Peyer's patch (tissue), 4 donors: ENCODE measurements at places on chromosomes 16 and 17.

GRCh38 chr17:62656446-62656845 is 29.0 kb downstream of the MRC2 start:
- no peak for DNase-seq
- H3K36me3 ChIP-seq, result no peaks in the 10 kb centered on the region
- no peak overlapping the region for H3K27ac ChIP-seq
- no peaks in the 10 kb centered on the region for H3K27me3 ChIP-seq

DNA sequence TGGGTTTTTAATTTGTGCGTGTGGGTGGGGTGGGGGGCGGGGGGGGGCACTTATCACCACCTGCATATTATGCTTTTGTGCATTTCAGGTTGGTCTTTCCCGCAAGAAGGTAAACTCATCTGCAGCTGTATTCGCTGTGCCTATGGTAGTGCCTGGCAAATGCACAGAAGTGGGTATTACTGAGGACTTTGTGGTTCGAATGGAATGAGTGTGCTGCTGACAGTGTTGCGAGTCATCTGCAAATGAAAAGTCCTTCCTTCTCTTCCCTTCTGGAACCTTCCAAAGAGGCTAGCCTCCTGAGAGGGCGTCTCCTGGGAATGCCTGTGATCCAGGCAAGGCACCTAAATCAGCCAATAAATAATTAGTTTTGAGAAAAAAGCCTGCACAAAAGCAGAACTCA is 532.9 kb downstream of the MAF start:
- no peaks in the 10 kb centered on the region for H3K27me3 ChIP-seq
- no peaks in the 10 kb centered on the region for H3K36me3 ChIP-seq
- H3K27ac ChIP-seq, result no peak overlapping the region

- no peaks in the 10 kb centered on the region for H3K36me3 ChIP-seq
- DNase-seq, result no peak
- no peak overlapping the region for H3K27ac ChIP-seq
Observed at GRCh38 chr16:361341-361871, 8.9 kb upstream of the AXIN1 start.

GRCh38 chr17:418421-418751 is 65.8 kb upstream of the RPH3AL start:
- no peaks in the 10 kb centered on the region for H3K27me3 ChIP-seq
- peak overlapping the region; percentile 14 for H3K27ac ChIP-seq
- no peak for DNase-seq
- H3K36me3 ChIP-seq, result no peaks in the 10 kb centered on the region
- H3K4me3 ChIP-seq, result no peak overlapping the region

DNA sequence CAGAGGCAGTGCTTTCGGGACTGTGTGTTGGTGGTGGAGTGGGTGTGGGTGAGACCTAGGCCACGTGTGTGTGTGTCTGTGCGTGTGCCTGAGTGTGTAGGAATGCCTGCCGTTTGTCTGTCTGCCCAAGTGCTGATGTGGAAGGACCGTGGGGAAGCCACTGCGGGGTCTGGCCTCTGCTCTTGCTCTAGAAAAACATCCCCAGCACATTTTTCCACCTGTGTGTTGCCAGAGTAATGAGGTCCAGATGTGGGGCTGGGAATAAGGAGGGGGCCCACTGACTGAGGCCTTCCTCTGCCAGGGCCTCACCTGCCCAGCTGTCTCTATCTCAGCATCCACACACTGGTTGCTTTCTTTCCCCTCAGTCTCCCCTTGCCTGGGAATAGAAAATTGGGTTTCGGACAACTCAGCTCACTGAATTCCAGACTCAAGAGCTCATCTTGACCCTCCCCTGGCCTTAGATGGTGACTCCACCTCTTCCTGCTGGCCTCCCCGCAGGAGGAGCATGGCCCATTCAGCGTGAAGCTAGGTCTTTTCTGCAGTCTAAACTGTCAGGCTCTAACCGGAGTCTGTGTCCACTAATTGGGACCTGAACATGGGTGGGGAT is 7.6 kb downstream of the SGCA start:
- H3K4me3 ChIP-seq, result no peak overlapping the region
- DNase-seq, result no peak
- no peaks in the 10 kb centered on the region for H3K4me1 ChIP-seq
- H3K36me3 ChIP-seq, result no peaks in the 10 kb centered on the region
- H3K27me3 ChIP-seq, result no peaks in the 10 kb centered on the region

DNA sequence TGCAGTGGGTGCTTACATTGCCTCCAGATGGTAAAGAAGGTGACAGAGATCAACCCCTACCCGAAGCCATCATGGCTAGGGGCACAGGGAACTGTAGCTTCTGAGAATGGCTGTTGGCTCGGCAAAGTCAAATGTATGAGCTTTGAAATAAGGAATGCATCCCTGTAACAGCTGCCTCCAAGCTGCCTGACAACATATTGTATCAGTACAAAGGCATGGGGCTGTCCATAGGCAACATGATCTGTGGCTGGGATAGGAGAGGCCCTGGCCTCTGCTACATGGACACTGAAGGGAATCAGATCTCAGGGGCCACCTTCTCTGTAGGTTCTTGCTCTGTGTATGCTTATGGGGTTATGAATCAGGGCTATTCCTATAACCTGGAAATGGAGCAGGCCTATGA is 119.2 kb upstream of the NETO2 start:
- no peaks in the 10 kb centered on the region for H3K27me3 ChIP-seq
- H3K4me1 ChIP-seq, result no peaks in the 10 kb centered on the region
- no peaks in the 10 kb centered on the region for H3K36me3 ChIP-seq

GRCh38 chr17:35088356-35088880 is 24.9 kb upstream of the RFFL start:
- H3K4me3 ChIP-seq, result peak overlapping the region; percentile 97
- no peaks in the 10 kb centered on the region for H3K36me3 ChIP-seq
- no peaks in the 10 kb centered on the region for H3K27me3 ChIP-seq
- peak overlapping the region; percentile 99 for H3K27ac ChIP-seq

GRCh38 chr17:73359987-73360410 is 48.2 kb upstream of the CDC42EP4 start:
- DNase-seq, result peak; percentile 82
- no peaks in the 10 kb centered on the region for H3K27me3 ChIP-seq
- no peaks in the 10 kb centered on the region for H3K4me1 ChIP-seq
- no peaks in the 10 kb centered on the region for H3K36me3 ChIP-seq

- DNase-seq, result no peak
- H3K4me1 ChIP-seq, result peaks cover 5% of the 10 kb centered on the region
- H3K36me3 ChIP-seq, result no peaks in the 10 kb centered on the region
- H3K4me3 ChIP-seq, result no peak overlapping the region
- H3K27ac ChIP-seq, result no peak overlapping the region
Observed at GRCh38 chr17:49574323-49574781, 1.3 kb upstream of the NXPH3 start.

DNA sequence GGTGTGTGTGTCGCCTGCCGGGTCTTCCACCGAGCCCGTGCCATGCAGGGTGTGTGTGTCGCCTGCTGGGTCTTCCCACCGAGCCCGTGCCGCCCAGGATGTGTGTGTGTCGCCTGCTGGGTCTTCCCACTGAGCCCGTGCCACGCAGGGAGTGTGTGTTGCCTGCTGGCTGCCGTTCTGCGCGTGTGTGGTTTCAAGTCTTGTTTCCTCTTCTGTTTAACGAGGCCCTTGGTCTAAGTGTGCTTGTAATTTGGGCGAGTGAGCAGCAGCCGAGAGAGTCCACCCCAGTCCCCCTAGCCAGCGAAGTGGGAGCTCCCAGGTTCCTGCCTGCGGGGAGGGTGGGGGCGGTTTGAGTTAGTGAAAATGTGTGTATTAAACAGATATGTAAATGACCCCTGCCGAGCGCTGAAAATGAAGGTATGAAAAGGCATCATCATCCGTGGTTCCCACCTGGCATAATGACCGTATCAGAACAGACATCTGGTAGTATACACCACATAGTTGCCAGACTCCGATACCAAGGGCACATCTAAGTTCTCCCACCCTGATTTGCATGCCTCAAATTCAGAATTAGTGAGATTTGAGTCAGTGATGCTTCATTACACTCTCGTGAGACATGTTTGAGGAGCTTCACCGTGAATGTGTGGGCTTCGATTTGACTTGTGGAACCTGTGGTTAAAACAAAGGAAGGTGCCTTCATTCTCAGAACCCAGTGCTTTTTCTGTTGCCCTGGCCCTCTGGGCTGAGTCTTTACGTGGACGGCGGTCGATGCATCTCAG is 114.5 kb upstream of the CHMP6 start:
- peaks cover 5% of the 10 kb centered on the region for H3K4me1 ChIP-seq
- peak; percentile 39 for DNase-seq
- peak overlapping the region; percentile 24 for H3K4me3 ChIP-seq
- no peaks in the 10 kb centered on the region for H3K27me3 ChIP-seq
- H3K27ac ChIP-seq, result no peak overlapping the region

DNA sequence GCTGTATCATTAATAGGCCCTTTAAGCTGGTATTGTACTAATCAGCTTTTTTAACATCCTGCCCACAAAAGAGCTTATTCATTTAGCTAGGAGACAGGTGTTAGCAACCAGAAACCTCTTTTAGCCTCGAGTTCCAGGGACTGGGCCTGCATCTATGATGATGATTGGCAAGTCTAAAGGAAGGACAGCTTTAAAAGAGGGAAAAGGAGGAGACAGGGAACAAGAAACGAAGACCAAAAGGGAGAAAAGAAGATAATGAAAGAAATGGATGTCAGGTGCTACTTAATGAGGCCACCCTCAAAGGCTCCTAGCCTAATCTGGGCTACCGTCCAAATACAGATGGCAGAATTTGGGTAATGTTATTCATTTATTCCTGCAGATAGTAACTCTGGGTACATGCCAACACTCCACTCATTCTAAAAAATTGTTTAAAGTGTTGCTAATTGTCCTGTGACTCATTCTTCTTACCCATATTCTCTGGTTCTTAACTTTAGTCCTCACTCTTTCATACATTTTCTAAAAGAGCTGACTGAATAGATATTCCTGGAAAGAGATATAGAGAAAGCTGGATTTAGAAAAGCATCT is 18.7 kb upstream of the RFFL start:
- DNase-seq, result no peak
- H3K27me3 ChIP-seq, result no peaks in the 10 kb centered on the region
- peak overlapping the region; percentile 34 for H3K27ac ChIP-seq
- no peak overlapping the region for H3K4me3 ChIP-seq
- H3K36me3 ChIP-seq, result no peaks in the 10 kb centered on the region

GRCh38 chr17:47714773-47715396 is 18.2 kb upstream of the TBX21 start:
- H3K27ac ChIP-seq, result no peak overlapping the region
- peak; percentile 78 for DNase-seq
- no peak overlapping the region for H3K4me3 ChIP-seq
- H3K27me3 ChIP-seq, result no peaks in the 10 kb centered on the region
- no peaks in the 10 kb centered on the region for H3K4me1 ChIP-seq

DNA sequence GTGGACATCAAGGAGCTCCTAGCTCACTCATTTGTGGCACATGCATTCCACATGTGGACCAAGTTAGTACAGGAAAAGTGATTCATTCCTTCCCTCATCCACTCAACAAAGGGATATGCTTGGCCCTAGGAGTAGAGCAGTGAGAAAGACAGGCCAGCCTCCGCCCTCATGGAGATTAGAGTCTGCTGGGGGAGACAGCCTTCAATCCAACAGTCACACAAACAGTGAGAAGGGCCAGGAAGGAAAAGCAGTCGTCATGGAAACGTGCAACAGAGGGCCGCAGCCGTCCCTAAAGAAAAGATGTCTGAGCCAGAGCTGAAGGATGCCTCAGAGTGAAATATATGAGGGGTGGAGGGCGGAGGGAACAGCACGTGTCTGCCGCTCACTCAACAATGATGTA is 109.9 kb downstream of the VPS53 start:
- DNase-seq, result no peak
- no peaks in the 10 kb centered on the region for H3K27me3 ChIP-seq
- no peaks in the 10 kb centered on the region for H3K4me1 ChIP-seq
- H3K4me3 ChIP-seq, result no peak overlapping the region

DNA sequence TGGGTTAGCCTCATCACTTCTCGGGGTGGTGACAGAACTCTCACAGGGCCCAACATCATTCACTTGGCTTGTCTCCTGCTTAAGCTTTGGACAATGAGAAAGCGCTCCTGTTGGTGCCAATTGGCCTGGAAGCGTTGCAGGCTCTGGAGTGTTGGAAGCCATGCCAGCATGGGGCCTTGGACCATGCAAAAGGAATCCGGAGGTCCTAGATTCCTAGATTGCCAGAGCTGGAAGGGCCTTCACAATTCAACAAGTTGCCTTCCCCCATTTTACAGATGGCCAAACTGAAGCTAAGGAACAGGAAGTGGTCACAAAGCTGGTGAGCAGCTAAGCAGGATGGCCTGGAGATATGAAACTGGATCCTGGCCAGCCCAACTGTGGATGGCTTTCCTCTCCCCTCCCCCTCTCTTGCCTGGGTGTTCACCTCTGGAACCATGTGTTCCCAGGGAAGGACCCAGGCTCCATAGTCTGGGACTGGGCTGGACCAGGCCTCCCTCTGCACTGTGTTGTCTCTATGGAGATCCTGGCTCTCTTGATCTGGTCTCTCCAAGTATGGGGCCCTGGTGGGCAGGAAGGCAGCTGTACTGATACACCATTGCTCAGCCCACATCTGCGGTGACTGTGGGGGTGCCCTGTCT is 6.0 kb upstream of the IGFBP4 start:
- no peak overlapping the region for H3K27ac ChIP-seq
- H3K27me3 ChIP-seq, result no peaks in the 10 kb centered on the region
- no peaks in the 10 kb centered on the region for H3K36me3 ChIP-seq

DNA sequence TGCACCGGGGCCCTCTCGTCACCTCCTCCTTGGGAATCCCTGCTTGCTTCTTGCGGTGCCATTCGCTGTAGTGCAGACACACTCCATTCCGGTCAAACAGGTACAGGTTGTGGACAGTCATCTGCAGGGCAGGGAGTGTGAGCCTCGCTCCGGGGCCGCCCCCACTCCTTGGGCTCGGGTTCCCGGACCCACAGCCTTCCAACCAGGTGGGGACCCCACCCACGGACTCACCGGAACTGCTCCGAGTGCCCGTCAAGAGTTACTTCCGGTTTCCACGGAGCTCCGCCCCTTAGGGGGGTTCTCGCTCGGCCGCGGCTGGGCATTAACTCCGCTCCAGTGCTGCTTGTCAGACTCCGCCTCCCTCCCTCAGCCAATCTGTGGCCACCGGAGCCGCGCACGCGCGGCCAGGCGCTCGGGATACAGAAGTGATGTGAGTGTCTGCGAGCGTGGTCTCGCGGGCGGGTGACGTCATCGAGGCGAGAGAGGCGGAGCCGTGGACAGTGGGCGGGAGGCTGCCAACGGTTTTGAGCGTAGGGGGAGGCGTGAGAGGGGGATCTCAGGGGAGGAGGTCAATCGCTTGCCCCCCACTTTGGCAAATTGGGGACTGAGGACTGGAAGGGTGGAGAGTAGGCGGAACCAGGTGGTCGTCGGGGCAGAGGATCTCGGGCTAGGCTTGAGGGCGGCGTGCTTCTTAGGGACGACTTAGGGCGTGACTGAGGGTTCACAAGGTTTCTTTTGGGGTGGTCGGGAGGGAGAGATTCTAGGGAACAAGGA is at the start of the genes CNTROB and TRAPPC1:
TSS of gene CNTROB (plus strand) at position 498 of the 774 bp plus-strand sequence. CDS start 874 bp downstream, outside the sequence.
TSS of gene TRAPPC1 (minus strand) at position 238 of the 774 bp plus-strand sequence. CDS start at position 121, 117 bp downstream.
- H3K27me3 ChIP-seq, result no peaks in the 10 kb centered on the region
- no peaks in the 10 kb centered on the region for H3K4me1 ChIP-seq
- peak; percentile 99 for DNase-seq
- peak within 1 kb of the TSS; percentile 88 for H3K27ac ChIP-seq
- no peaks in the 10 kb centered on the region for H3K36me3 ChIP-seq

DNA sequence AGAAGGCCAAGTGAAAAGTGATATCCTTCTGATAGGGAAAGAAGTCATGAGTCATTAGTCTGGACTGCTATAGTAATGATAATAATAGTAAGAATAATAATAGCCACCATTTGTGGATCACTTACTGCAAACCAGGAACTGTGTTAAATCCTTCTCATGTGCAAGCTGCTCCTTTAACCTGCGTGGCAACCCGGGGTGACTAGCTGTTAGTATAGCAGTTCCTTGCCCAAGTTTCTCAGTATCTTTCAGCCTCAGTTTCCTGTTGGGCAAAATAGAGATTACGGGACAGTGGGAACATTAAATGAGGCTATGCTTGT is 129.5 kb downstream of the CDH13 start:
- H3K4me1 ChIP-seq, result no peaks in the 10 kb centered on the region
- no peak for DNase-seq
- no peaks in the 10 kb centered on the region for H3K36me3 ChIP-seq
- no peaks in the 10 kb centered on the region for H3K27me3 ChIP-seq
- no peak overlapping the region for H3K4me3 ChIP-seq
